HT1080 (cell line): ENCODE measurements at places on chromosomes 3 and 15. TPM values are rescaled to one million over a fixed set of nuclear protein-coding genes. Genes with fewer than 3 reads are reported as not detected.

Gene CLDN18
- total RNA-seq, result not detected in 2 replicates

DNA sequence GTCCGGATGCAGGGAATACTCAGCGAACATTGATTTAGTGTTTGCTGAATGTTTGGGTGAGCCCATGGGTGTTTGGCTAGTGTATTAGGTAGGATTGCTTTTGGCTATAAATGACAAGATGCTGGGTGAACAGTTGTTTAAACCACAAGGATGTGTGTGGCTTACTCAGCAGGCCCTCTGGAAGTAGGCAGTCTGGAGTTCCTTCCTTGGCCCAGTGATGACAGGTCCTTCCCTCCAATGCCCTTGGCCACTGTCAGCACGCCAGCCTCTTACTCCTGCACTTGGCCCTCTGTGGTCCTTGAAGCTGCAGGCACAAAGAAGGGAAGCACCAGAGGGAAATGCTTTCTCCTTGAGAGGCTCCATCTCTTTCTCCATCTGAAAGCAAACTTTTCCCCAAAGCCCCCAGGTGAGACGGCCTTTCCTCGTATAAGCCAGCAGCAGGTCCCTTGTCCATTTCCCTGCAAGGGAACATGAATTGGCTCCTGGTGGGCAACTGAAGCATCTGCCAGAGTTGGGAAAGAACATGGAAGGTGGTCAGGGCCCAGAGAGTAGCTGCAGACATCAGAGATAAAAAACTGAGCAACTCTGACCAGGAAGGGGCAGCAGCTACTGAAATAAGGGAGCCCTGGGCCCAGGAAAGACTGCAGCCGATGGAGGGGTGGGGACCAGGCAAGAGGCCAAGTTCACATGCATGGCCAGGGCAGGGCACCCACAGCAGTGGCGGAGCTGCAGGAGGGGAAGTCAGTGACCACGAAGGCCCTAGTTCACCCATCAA lies 105.0 kb downstream of the TPRA1 start:
- DNase-seq, result no peak

GRCh38 chr3:10116138-10116460 lies 624 bp downstream of the BRK1 start:
- peak; percentile 55 for DNase-seq

- DNase-seq, result no peak
Measured at GRCh38 chr15:62346168-62346567, 181.1 kb upstream of the C2CD4B start.

Gene FAM43A
- 6.1 and 6.6 TPM in 2 replicates for total RNA-seq

DNA sequence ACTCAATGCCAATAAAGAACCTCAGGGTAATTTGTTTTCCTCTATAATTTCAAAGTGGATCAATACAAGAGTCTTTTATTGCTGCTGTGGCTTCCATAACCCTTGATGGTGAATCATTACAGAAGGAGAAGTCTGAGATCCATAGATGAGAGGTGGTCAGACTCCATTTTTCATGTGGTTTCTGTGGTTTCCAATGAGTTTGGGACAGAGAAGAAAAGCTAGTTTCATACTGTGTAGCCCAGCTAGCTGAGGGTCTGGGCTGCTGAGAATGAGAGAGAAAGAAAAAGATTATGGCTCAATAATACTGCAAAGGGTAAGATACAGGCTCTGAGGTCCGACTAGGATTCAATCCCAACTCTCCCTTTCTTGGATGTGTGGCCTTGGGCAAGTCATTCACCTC lies 180.6 kb upstream of the LRRN1 start:
- peak; percentile 13 for DNase-seq

DNA sequence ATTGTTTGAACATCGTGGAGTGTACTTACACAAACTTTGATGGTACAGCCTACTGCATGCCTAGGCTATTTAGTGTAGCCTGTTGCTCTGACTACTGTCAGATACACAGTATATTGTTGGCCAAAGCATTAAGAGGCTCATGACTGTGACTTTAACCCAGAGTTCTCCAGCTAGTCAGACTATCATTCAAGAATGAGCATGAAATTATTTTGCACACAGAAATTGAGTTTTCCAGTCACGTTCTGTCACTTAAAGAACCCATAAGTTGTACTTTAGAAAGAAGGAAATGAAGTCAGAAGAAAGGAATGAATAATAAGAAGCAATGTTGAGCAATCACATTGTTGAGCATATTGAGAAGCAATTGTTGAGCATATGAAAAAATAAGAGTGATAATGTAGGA lies 37.6 kb upstream of the SLC22A13 start:
- DNase-seq, result peak; percentile 61

DNA sequence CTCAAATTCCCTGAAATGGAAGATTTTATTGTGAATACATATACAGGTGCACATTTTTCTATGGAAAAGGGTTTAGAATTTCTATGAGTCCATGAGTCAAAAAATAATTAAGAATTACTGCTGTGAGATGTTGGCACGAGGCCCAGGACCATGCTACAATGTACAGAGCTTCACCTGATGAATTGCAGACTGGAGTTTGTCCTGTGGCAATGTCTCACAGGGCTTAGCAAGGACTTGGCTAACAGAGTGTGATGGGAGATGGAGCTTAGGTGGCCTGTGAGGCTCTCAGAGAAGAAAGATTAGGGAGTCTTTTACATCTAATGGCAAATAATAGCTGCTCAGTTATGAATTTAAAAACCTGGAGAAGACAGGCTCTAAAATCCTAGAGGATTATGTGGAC lies 219.5 kb upstream of the CBLB start:
- DNase-seq, result no peak

DNA sequence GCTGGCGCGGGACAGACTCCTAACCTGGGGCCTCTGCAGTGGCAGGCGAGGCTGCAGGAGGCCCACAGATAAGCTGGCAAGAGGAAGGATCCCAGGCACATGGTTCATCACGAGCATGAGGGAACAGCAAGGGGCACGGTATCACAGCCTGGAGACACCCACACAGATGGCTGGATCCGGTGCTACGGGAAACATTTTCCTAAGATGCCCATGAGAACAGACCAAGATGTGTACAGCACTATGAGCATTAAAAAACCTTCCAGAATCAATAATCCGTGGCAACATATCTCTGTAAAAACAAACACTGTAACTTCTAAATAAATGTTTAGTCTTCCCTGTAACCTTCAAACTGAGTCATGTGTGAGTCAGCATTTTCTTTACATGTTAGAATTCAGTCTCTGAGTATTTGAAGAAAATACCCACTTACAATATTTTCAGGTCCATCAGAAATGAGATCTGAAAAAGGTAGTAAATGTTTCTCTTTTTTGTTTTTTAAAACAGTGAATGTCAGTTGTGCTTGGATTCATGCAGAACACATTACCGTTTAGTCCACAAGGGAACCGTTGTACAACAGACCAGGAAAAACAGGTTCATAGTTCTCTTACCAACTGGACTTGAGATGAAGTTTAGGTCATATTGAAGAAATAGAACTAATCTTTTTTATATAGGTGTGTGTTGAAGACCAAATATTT lies 75.9 kb downstream of the BOC start:
- peak; percentile 76 for DNase-seq

- DNase-seq, result no peak
Measured at GRCh38 chr3:46898321-46899150, 21.0 kb downstream of the PTH1R start.

DNA sequence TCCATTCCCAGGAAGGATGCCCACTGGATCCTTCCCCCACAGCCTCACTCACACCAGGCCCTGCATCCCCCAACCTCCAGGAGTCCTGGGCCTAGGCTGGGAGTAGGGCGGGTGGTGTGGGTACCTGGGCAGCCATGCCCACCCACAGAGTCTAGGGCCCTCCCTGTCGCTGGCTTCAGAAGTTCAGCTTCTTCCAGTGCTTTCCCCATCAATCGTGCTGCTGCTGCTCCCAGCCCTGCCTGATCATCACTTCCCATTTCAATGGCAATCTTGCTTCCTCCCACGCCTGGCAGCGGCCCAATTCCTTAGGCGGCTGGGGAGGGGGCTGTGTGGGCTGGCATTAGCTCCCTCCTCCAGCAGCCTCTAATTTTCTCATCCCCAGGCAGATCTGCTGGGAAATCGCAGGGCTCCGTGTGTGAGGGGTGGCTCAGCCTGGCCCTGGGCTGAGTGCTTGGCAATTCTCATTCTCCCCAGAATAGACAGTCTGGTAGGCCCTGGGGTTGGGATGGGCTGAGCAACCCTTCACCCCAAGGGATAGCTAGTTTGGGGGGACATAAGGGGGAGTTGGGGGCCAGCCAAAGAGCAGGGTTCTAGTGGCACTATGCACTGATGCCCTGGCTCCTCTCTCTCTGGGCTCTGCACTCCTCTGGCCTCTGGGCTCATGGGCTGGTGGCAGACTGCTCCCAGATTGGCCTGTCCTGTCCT lies 66.4 kb downstream of the SCN5A start:
- DNase-seq, result no peak

Gene KNG1
- not detected in 2 replicates for total RNA-seq

GRCh38 chr3:152589644-152590043 lies 245.3 kb upstream of the P2RY1 start:
- peak; percentile 32 for DNase-seq

- DNase-seq, result no peak
Measured at GRCh38 chr3:51297333-51297732, 87.8 kb upstream of the MANF start.

Gene PLA2G4B
- total RNA-seq, result 1.1 and 3.1 TPM in 2 replicates

Gene MRPL46
- total RNA-seq, result 65.1 and 65.6 TPM in 2 replicates

GRCh38 chr3:72071624-72072023 lies 286.7 kb upstream of the PROK2 start:
- DNase-seq, result no peak
